ENCODE measurements at places on chromosomes 11 and 22. TPM values are rescaled to one million over a fixed set of nuclear protein-coding genes. Genes with fewer than 3 reads are reported as not detected.

DNA sequence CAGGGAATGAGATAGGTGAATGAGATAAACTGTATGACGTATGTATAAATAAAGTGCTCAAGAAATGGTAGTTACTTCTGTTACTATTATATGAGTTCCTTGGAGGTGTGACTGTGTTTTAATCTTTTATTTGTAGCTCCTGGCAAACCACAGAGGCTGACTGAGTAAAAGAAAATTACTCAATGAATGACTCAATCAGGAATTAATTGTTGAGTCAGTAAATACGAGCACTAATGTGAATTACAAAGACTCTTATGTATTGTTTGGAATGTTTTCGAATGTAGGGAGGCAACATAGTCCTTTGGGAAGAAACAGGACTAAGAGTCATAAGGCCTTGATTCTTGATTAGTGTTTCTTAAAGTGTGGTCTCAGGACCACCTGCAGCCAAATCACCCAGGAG lies 51.1 kb upstream of the BLID start:
- H3K4me3 ChIP-seq, result no peak overlapping the region
- DNase-seq, result no peak
- H3K27ac ChIP-seq, result no peak overlapping the region
- H3K27me3 ChIP-seq, result no peaks in the 10 kb centered on the region
- H3K36me3 ChIP-seq, result no peaks in the 10 kb centered on the region

DNA sequence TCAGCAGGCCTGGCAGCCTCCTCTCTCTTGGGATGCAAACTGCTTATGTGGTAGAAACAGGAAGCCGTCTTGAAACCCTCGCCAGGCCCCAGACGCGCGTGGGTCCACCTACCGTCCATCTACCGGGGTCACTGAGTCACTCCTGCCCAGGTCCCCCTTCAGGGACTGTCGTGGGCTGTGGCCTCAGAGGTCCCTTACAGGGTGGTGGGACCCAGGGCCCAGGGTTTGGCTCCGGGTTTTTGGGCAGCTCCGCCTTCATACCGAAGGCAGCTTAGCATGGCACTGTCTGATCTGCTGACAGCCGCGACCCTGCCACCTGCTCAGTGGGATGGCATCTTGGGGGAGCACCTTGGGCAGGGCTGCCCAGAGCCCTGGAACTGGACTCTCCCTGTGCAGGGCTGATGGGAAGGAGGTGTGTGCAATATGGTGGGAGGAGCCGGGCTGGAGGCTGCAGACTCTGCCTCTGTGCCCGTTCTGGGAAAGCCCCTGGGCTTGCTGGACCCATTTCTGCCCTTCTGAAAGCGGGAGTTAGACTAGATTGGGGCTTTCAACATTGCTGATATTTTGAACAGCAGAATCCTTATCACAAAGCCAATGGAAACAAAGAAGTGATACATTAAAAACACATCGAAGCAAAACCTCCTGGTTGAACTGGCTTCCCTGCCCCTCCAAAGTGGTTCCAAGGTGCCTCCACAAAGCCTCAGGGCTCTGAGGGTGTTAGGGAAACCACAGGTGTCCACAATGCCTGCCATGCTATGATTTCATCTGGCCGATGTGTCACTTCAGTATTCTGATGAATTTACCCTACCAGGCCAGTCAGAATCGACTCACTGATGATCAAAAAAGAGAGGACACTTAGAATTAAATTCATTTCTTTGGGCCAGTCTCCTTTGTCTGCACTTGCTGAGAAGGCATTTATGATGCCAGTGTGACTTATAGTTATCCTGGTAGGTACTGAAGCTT lies 316.5 kb downstream of the KIRREL3 start:
- no peaks in the 10 kb centered on the region for H3K36me3 ChIP-seq
- H3K4me3 ChIP-seq, result no peak overlapping the region
- H3K27me3 ChIP-seq, result no peaks in the 10 kb centered on the region
- no peaks in the 10 kb centered on the region for H3K4me1 ChIP-seq
- H3K27ac ChIP-seq, result no peak overlapping the region
- DNase-seq, result no peak

DNA sequence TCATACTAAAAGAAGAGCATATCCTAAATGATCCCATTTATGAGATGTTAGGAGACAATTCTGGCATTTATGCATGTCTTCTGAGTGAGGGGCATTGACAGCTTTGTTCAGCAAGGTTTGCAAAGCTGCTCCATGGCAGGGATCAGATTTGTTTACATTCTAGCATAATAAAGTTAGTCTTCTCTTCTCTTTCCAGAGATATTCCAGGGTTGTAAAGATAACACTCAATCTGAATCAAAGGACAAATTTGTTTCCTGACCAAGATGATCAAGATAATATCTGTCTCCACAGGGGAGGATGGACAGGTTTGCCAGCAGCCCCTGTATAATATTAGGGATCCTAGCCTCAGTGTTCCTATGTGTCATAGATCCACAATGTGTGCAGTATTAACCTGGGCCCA lies 77.5 kb upstream of the ZC3H12C start:
- H3K4me3 ChIP-seq, result no peak overlapping the region
- no peak overlapping the region for H3K27ac ChIP-seq
- no peak for DNase-seq
- no peaks in the 10 kb centered on the region for H3K27me3 ChIP-seq

- H3K36me3 ChIP-seq, result no peaks in the 10 kb centered on the region
- H3K27ac ChIP-seq, result no peak overlapping the region
- H3K4me1 ChIP-seq, result no peaks in the 10 kb centered on the region
- DNase-seq, result no peak
- H3K27me3 ChIP-seq, result peaks cover 23% of the 10 kb centered on the region
These were observed 667.2 kb downstream of the BRD1 start for GRCh38 chr22:49160261-49161001.

DNA sequence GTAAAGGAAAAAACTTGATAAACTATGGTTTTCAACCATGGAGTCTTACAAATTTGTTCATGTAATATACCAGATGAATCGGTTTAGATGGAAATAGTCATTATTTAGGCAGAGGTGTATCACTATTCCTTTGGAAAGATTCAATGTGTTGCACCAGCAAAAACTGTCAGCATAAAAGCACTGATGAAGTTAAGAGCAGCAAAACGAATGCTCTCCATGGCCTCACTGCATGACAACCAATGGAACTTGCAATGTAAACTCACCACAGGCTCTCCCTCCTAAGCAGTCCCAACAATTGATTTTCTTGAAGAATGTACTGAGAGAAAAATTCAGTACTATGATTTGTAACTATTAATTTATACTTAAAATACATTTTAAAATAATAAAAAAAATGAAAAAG lies 139.9 kb downstream of the FCHSD2 start:
- no peaks in the 10 kb centered on the region for H3K27me3 ChIP-seq
- no peaks in the 10 kb centered on the region for H3K36me3 ChIP-seq
- H3K27ac ChIP-seq, result no peak overlapping the region
- H3K4me3 ChIP-seq, result no peak overlapping the region
- no peaks in the 10 kb centered on the region for H3K4me1 ChIP-seq
- DNase-seq, result no peak

DNA sequence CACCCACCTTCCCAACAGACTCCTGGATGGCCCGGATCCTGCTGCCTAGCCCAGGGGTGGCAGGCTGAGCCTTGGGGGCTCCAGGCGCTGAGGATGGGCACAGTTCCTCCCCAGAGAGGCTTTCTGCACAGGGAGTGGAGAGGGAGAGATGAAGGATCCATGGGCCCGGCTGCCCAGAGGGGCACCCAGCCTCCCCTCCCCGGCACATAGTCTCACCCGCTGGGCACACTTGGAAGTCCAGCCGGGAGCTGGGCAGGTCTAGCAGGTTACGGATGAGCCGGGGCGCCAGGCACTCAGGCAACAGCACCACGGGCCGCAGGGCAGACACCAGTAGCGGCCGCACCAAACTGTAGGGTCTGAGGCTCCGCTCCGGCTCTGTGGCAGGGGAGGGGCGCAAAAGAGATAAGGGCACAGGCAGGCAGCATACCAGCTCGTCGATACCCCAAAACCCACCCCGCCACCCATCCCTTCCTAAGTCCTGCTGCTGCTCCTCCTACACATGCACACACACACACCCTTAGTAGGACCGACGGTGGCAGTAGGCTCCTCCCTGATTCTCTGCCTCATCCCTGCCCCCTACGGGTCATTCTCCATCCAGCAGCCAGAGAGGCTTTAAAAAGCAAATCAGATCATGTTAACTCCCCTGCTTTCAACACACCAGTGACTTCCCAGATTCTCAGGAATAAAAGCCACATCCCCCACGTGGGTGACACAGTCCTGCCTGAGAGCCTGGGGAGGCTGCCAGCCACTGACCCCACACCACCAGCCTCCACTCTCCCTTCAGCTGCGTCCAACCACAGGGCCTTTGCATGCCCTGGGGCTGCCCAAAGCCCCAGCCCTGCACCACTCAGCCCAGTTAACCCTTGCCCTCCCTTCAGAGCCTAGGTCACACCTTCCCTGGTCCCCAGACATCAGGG lies 6.5 kb upstream of the MFNG start:
- no peaks in the 10 kb centered on the region for H3K4me1 ChIP-seq
- DNase-seq, result no peak
- no peaks in the 10 kb centered on the region for H3K27me3 ChIP-seq
- H3K36me3 ChIP-seq, result no peaks in the 10 kb centered on the region
- H3K4me3 ChIP-seq, result no peak overlapping the region
- no peak overlapping the region for H3K27ac ChIP-seq

DNA sequence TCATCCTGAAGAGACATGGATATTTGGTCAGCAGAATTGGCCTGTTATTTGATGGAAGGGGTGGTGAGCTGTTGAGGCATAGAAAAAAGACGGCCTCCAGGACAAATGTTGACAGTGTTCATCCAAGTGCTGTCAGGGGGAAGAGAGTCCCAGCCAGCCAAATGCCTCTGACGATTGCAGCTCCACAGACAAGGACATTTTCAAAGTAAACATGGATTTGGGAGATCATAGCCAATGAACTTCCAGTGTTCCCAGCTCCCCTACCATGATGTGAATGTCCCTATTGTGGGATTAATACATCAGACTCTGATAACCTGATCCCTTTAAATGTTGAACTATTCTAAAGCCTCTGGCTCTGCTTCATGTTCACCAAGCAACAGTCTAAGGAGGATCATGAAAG lies 31.2 kb upstream of the PSMA1 start:
- H3K36me3 ChIP-seq, result no peaks in the 10 kb centered on the region
- no peak overlapping the region for H3K4me3 ChIP-seq
- no peaks in the 10 kb centered on the region for H3K27me3 ChIP-seq
- H3K4me1 ChIP-seq, result no peaks in the 10 kb centered on the region
- H3K27ac ChIP-seq, result no peak overlapping the region
- no peak for DNase-seq

DNA sequence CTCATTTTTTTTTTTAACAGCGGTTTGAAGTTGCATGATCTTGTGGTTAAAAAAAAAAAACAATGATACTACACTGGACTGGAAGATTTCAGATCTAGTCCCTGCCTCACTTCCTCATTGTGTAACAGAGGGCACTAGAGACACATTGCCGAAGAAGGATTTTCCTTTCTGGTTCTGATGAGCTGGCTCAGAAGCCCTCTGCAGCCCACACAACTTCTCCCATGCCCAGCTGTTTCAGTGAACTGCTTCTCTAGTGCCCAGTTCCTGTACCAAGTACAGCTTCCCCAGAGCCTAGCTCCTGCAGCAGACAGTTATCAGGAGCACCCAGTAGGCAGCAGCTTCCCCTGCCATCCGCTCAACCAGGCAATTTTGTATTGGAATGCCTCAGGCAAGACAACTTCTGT lies 29.5 kb upstream of the ANO5 start:
- H3K4me1 ChIP-seq, result no peaks in the 10 kb centered on the region
- no peaks in the 10 kb centered on the region for H3K36me3 ChIP-seq
- no peak overlapping the region for H3K4me3 ChIP-seq
- no peaks in the 10 kb centered on the region for H3K27me3 ChIP-seq
- no peak for DNase-seq
- H3K27ac ChIP-seq, result no peak overlapping the region

DNA sequence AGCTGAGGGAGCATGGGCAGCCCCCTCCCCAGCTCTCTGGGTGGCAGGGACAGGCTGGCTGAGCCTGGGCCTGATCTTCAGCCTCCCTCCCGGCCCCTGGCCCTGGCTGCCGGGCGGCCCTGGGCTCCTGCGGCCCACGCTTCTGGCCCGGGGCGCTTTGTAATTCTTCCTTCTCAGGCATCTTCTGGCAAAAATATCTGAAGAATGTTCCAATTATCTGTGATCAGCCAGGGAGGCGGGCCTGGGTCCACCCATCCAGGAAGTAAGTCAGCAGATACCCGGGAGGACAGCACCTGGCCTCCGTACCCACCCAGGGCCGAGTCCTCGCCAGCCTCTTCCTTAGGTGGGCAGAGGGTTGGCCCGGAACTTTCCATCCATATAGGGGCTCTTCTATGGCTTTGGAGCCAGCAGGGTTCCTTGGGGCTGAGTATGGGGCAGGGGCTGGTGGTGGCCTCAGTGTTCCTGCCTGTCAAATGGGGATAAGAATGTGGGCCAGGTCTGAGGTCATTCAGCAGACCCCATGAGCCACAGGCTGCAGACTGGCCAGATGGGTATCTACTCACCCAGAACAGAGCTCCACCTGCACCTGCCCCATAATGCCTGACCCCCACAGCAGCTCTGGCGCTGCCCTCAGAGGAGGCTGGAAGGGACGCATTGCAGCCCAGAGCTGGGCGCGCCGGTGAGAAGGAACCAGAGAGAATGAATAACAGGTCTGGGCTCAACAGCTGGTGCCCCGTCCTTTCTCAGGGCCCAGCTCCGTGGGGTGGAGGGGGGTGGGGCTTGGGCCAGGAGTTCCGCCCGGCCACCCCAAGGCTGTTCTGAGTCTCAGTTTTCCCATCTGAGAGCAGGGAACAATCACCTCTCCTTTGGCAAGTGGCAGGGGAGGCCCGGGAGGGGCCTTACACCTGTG lies 16.2 kb downstream of the WNT7B start:
- H3K36me3 ChIP-seq, result no peaks in the 10 kb centered on the region
- no peaks in the 10 kb centered on the region for H3K4me1 ChIP-seq
- H3K4me3 ChIP-seq, result no peak overlapping the region
- no peak for DNase-seq
- no peak overlapping the region for H3K27ac ChIP-seq

DNA sequence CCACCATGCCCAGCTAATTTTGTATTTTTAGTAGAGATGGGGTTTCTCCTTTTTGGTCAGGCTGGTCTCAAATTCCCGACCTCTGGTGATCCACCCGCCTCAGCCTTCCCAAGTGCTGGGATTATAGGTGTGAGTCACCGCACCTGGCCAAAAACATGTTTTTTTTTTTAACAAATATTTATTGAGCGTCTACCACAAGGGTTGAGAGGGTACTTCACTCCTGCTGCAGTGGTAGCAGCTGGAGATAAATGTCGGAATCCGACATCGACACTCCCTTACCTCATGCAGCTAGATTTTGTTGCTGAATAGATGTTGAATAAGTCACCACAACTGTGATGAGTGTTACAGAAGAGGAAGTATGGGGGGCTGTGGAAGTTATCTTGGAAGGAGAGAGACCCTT lies 971 bp downstream of the DNAJB13 start:
- no peaks in the 10 kb centered on the region for H3K27me3 ChIP-seq
- no peak overlapping the region for H3K27ac ChIP-seq
- no peaks in the 10 kb centered on the region for H3K36me3 ChIP-seq
- H3K4me3 ChIP-seq, result no peak overlapping the region

GRCh38 chr22:21680830-21681565 lies 15.2 kb downstream of the PPIL2 start:
- no peak overlapping the region for H3K4me3 ChIP-seq
- no peak for DNase-seq
- no peak overlapping the region for H3K27ac ChIP-seq
- H3K4me1 ChIP-seq, result no peaks in the 10 kb centered on the region
- H3K27me3 ChIP-seq, result no peaks in the 10 kb centered on the region

Gene MPST
- total RNA-seq, result 136 TPM

Gene TRIM34
- 10.3 TPM for total RNA-seq

Gene DSCAML1
- total RNA-seq, result 2.8 TPM

Gene UBE2L3
- 61.7 TPM for total RNA-seq

Gene GVQW3
- total RNA-seq, result 2.5 TPM

Measured in prostate gland (tissue), 2 donors.